Foreskin keratinocyte (primary cell): ENCODE measurements at places on chromosomes 2 and 18.

- DNase-seq = no peak
These were observed 22.7 kb upstream of the PDIA6 start for GRCh38 chr2:10835052-10835970.

DNA sequence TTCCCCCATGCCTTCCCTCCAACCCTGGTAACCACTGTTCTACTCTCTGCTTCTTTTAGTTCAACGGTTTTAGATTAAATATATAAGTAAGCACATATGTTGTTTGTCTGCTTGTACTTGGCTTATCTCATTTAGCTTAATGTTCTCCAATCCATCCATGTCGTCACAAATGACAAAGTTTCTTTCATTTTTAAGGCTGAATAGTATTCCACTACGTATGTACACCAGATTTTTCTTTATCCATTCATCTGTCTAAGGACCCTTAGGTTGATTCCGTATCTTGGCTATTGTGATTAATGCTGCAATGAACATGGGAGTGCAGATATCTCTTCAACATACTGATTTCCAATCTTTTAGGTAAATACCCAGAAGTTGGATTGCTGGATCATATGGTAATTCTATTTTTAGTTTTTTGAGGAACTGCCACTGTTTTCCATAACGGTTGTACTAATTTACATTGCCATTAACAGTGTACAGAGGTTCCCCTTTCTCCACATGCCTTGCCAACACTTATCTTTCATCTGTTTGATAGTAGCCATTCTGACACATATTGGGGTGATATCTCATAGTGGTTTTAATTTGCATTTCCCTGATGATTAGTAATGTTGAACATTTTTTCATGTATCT, 8.1 kb downstream of the ASB3 start:
- no peak for DNase-seq

DNA sequence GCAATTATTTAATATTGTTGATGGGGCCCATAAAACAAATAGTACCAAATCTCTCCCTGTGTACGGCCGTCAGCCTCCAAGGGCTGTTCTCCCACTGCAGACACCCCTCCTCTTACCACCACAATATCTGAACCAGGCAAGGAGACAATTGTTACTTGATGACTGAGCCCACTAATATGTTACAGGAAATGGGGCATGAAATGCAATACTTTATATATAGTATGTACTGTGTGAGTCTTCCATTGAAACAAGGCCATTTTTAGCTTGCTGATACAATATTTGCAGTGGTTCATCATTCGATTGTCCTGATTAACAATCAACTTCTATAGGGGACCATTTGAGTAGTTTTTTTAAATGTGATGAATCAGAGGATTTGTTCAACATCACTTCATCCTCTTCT, 307.3 kb downstream of the GBX2 start:
- no peak for DNase-seq

DNA sequence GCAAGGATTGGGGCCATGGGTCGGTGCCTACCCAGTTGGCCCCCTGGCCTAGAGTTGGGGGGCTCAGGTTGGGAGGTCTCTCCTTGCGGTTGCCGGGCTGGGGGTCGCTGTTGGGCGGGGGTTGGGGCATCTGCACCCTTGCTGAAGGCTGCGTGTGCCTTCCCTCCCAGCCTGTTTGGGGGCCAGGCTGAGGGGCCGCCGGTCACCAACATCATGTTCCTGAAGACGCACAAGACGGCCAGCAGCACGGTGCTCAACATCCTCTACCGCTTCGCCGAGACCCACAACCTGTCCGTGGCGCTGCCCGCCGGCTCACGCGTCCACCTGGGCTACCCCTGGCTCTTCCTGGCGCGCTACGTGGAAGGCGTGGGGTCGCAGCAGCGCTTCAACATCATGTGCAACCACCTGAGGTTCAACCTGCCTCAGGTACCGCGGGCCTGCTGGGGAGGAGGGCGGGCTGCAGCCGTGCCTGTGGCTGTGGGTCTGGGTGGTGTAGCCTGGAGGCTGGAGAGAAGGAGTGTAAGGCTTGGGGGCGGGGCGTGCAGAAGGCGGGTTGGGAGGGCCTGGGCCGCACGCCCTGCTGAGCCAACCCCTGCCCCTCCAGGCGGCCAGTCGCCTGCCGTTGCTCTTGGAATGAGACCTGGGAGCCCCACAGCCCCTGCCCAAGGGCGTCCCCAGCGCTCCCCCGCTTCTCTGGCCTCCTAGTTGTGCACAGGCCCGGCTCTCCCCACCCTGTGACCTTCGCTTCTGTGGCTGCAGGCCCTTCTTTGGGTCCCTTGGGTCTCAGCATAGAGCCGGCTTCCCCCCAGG, 7.2 kb upstream of the NEU4 start:
- no peak for DNase-seq

DNA sequence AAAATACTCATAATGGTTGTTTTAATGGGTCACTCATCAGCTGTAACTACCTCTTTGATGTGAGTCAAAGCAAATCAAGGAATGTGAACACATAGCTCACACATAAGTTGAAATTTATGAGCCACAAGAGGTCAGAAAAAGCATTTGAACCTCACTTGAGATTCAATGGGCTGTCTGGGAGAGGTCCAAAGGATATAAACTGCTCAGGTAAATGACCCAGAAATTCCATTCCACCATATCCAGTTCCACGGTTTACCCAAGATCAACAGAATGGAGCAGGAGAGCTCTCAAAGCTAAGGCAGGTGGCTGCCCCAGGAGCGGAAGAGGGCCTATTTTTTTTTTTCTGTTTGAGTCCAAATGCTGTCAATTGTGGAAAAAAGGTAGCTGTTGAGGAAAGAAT, 464.1 kb downstream of the TNS1 start:
- no peak for DNase-seq

GRCh38 chr2:241788135-241788534, 11.5 kb downstream of the GAL3ST2 start:
- DNase-seq = no peak

DNA sequence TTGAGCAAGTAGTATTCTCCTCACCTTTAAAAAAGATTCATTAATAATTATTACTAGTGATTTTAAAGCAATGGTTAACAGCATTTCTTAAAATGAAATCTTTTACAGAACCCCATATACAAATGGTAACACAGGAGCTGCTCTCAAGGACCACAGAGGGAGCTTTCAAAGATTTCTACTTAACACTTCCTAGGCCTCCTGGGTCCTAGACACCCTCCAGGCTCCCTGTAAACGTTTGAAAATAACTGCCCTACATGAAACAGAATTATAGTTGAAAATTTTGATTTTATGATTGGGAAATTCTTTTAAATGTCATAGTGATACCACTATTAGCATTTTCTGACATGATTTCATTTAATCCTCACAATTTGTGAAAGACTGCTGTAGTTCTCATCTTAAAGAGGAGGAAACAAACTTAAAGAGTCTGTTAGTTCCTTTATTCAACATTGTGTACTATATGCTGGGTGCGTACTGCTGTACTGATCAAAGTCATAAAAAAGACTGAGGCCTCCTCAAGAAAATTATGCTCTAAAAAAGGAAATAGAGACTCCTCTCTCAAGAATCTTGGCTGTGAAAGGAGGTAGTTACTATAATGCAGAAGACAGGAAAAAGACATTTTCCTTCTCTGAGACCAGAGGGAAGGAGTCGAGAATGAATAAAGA, 10.6 kb downstream of the CUL3 start:
- DNase-seq = no peak

DNA sequence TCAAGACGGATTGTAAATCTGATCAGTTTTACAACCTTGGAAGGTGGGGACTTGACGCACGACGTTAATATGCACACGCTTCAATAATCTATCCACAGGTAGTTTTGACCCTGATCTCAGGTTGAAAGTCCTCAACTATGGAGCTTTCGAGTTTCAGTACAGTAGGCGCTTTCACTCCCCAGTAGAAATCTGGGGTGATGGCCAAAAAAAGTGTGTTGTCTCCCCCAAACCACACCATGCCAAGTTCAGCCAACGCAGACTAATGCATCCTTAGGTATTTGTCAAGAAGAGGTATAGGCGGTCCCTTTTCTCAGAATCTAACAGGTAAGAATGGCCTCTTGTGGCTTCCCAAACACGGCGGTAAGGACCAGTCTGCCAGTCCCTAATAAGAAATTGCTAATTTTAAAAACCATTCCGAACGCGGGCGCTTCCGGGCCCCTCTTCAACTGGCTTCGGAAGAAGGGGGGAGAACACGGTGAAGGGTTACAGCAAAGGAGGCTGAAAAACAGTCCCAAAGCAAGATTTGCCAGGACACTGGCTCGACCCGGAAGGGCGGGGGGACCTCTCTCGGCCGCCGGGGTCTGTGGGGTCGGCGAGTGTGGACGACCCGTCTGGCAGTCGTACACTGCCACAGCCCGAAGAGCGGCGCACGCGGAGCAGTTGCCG, 659 bp downstream of the FAM210A start:
- DNase-seq = no peak
